ENCODE measurements at places on chromosomes 1 and 21.
A peak's percentile ranks its signal among the peaks of the same experiment; 100 is the strongest.

DNA sequence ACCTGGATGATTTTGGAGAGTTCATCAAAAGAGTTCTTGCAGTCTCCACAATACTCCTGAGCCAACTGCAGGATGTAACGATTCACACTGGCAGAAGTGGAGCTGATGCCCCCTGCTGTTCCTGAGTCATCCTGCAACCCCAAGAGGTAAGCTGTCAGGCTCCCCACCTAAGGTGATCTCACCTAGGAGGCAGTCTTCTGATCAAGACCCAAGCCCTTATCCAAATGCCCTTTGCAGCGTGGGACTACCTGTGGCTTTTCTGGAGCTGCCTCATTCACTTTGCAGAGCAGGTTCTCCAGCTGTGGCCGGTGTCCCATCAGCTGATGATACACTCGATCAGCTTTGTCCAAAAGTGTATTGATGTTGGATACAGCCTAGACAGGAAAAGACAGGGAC lies 96.4 kb downstream of the UBR4 start:
- no peak for DNase-seq

DNA sequence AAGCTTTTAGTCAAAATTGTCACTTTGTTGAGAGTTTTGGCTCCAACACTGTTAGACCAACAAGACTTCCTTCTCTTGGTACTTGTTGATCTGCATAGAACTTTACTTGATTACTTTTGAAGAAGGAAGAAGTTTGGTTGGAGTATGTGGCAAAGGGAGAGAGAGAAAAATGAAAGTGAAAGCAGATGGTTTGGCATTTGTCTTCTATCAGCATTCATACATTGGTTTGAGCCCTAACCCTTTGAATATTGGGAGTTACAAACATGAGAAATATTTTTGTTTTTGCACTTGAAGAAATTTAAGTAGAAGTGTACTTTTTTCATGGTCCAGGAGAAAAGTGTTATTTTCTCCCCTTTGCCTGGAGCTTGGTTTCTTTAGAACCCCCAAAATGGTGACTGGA lies 169.8 kb downstream of the ADGRL4 start:
- DNase-seq = no peak

- DNase-seq = no peak
These were observed 120.2 kb downstream of the GLIS1 start for GRCh38 chr1:53618500-53619366.

DNA sequence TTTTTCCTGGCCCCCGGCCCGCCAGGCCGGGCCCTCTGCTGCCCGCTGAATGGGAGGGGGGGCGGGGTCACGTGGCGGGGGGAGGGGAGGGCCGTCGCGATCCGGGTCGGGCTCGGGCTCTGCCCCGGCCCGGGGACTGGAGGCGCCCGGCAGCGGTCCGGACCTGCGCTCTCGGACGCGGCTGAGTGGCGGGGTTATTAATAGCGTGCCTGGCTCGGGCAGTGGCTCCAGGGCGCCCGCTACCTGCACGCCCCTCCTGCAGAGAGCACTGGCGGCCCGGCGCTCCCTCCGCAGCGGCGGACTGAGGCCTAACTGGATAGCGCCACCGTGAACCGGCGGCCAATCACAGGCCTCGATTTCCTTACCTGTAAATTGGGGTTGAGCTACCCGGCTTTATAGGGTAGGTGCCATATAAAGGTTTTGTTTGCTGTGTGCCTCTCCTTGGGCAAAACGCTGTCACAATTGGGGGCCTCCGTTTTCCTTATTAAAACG lies 28.1 kb downstream of the AHDC1 start:
- no peak for DNase-seq

DNA sequence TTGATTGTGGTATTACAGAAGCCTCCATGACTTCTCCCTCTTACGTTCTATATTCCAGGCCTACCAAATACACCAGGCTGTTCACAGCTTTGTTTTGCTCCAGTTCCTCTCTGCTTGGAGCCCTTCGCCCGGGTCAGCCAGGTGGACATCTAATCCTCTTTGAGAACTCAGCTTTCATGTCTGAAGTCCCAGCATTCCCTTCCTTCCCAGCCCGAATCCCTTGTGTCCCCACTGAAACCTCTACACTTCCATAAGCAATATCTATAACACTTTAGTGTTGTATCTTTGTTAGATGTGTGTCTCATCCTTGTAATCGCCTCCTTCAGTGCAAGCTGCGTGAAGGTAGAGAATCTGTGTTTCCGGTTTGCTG lies 1.9 kb downstream of the RNF11 start:
- DNase-seq = no peak

GRCh38 chr1:101081496-101082488 lies 56.2 kb upstream of the DPH5 start:
- DNase-seq = peak; percentile 77

- DNase-seq = no peak
These were observed 69.6 kb upstream of the KCTD3 start for GRCh38 chr1:215497528-215497927.

GRCh38 chr1:207179036-207179435 lies 75.0 kb downstream of the C4BPA start:
- DNase-seq = no peak

GRCh38 chr21:46063227-46063626 lies 34.7 kb upstream of the COL6A2 start:
- no peak for DNase-seq

DNA sequence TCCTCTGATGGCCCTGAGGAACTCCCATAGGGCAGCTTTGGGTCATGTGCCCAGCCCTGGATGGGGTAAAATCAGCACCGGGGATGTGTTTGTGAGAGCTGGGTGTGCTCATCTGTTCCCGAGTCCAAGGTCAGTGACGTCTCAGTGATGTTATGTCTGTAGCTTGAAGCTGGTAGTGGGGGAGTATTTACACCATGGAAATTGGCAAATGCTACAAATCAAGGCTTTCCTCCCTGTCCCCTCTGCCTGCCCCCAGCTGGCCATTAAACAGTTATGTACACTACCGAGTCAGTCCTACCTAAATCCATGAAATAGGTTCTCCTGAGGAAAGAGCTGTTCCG lies 117.8 kb upstream of the SLC25A33 start:
- DNase-seq = no peak

DNA sequence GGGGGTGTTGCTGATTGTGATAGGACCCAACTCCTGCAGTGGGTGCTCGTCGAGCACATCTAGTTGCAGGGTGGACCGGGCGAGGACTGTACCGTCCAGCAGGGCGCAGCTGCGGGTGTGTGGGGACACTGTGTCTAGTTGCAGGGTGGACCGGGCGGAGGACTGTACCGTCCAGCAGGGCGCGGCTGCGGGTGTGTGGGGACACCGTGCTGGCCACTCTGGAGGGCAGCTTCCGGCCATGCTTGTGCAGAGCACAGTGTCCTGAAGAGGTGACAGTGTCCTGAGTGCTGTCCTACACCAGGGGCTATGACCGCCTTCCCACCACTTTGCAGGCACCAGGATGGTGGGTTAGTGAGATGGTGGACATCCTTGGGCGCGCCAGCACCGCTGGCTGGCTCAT lies 4.6 kb upstream of the TRPM2 start:
- DNase-seq = no peak

DNA sequence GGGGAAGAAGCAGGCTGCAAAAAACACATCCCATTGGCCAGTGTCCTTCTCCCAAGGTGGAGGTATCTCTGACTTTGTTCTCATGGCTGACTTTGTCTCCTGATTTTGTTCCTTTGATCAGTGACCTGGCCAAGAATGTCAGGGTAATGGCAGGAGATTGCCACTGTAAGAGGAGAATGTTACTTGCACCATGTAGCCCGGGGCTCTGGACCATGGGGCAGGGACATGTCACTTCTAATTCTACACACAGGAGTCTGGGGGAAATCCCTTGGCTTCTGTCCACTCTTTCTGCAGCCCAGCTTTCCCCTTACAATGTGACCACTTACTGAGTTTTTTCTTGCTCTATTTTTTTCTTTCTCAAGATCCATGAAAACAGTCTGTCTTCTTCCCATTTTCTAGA lies 87.7 kb upstream of the LRRN2 start:
- no peak for DNase-seq

DNA sequence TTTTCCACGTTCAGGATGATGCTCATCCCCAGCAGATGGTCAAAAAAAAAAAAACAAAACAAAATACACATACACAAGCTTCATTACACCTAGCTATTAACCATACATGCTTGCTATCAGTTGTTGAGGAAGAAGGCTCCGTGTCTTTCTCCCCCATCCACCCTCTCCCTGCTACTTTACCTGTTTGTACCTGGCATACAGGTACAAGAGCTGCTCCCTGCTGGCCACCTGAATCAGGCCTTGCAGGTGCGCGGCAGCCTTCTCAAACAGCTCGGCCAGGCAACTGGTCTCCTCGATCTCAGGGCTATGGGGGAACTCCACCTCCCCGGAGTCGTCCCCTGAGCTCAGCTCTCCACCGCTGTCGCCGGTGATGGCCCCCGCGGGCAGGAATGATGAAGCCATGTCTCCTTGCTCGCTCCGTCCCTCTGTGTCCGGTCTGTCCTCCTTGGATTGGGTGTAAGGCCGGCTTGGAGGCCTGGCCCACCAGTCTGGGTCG lies 464 bp downstream of the ACBD6 start:
- DNase-seq = no peak

DNA sequence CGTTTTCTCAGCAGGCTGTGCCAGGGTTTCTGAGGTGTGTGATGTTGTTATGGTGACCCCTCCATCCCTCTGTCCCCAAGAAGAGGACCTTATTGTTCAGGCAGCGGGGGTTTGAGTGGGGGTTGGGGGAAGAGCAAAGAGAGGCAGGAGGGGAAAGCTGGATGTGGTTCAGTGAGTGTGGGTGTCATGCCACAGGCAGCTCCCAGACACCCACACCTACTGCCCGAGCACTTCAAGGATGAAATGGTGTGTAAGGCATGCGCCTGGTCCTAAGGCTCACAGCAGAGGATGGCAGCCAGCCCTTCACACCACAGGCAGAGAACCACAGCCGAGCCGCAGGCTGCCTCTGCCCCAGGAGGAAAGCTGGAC lies 49.9 kb upstream of the STUM start:
- DNase-seq = no peak

GRCh38 chr1:83098131-83098530 lies 900.8 kb downstream of the TTLL7 start:
- DNase-seq = no peak

GRCh38 chr1:221869779-221870178 lies 127.9 kb upstream of the DUSP10 start:
- no peak for DNase-seq

- no peak for DNase-seq
These were observed 288.7 kb downstream of the NUF2 start for GRCh38 chr1:163610486-163610885.

Measured in immature natural killer cell (primary cell).